ENCODE measurements at places on chromosomes 12 and 14. TPM values are rescaled to one million over a fixed set of nuclear protein-coding genes. Genes with fewer than 3 reads are reported as not detected.

CIROP gene
- not detected for total RNA-seq

DDX47 gene
- total RNA-seq = 25.9 TPM

DNA sequence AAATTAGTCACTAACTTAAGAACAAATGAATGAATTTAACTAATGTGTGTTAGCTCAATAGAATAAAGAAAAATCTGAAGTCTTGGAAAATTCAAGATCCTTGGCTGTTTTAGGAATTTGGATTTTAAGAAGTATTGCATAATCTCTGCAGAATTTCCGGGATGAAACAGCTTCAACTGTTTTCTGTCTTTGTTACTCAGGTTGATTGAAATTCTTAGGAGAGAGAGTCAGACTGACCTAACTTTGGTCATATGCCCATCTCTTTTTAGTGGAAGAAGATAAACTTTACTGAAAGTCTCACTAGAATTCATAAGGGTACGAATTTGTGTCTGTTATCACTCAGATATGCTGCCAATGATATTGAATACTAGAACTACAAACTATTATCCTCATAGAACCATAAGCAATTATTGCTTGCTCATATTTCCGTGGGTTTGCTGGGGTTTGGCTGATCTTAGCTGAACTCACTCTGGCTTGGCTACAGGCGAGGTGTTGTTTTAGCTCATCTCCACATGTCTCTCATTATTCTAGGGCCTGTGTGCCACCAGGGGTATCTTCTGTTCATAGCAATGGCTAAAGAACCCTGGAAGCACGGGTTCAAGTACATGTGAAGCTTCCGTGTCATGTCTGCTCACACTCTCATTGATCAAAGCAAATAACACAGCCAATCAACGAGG is 257.4 kb upstream of the NOVA1 start:
- no peak for DNase-seq

GRCh38 chr12:120015313-120015712 is 26.3 kb downstream of the BICDL1 start:
- DNase-seq = no peak

DNA sequence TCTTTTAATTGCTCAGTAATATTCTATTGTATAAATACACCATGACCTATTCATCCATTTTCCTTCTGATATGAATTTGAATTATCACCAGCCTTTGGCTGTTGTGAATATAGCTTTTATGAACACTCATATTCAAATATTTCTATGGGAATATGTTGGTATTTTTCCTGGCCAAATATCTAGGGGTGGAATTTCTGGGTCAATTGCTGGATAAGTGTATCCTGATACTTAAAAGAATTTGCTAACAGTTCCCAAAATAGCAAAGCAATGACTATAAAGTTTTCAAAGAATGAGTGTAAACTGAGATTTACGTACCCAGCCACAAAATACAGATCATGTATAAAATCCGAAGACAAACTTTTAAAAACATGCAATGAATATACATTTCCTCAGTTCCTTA is 148.7 kb upstream of the CLEC14A start:
- DNase-seq = no peak

DNA sequence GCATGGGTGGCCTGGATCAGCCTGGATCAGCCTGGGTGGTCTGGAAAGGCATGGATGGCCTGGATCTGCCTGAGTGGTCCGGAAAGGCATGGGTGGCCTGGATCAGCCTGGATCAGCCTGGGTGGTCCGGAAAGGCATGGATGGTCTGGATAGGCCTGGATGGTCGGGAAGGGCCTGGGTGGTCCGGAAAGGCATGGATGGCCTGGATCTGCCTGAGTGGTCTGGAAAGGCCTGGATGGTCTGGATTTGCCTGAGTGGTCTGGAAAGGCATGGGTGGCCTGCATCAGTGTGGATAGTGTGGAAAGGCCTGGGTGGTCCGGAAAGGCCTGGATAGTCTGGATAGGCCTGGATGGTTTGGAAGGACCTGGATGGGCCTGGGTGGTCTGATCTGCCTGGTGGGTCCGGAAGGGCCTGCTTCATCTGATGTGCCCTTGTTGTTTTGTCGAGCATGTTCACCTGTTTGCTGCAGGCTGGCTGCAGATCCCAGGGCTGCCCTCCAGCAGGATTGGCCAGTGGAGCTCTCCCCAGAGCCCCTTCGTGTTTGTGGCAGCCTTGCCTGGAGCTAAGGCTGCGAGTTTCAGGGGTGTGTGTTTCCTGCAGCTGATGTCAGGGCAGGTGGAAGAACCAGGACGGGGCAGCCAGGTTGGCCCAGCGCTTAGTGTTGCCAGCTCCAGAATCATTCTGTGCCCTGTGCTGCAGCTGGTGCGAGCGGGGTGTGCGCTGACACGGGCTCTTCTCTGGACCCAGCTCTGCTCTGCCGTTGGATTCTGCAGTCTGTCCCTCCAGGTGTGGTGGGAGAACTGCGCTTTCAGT is 19.3 kb upstream of the TEX22 start:
- no peak for DNase-seq

DNA sequence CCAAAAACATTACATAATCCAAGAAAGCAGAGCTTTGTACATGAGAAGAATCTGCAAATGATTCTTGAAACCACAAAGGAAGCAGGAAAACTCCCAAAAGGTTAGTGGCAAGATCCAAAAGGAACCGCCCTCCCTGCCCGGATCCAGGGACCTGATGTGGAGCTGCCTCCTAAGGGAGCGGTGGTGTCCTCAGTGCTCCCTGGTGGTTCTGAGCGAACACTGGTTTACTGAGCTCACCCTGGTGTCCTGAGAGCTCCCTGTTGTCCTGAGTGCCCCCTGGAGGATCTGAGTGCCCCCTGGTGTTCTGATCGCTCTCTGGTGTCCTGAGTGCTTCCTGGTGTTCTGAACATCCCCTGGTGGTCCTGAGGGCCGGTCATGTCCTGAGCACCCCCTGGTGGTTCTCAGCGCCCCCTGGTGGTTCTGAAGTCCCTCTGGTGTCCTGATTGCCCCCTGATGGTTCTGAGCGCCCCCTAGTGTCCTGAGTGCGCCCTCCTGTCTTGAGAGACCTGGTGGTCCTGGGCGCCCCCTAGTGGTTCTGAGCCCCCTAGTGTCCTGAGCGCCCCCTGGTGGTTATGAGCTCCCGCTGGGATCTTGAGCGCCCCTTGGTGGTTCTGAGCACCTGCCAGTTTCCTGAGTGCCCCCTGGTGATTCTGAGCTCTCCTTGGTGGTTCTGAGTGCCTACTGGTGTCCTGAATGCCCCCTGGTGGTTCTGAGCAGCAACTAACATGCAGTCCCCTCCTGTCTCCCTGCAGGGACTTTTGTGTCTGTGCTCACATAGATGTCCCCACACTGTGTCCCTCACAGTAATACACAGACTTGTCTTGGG is 891.1 kb downstream of the TMEM121 start:
- peak; percentile 60 for DNase-seq
